ENCODE measurements at places on chromosomes 1 and 21. TPM values are rescaled to one million over a fixed set of nuclear protein-coding genes. Genes with fewer than 3 reads are reported as not detected.
A peak's percentile ranks its signal among the peaks of the same experiment; 100 is the strongest.

DNA sequence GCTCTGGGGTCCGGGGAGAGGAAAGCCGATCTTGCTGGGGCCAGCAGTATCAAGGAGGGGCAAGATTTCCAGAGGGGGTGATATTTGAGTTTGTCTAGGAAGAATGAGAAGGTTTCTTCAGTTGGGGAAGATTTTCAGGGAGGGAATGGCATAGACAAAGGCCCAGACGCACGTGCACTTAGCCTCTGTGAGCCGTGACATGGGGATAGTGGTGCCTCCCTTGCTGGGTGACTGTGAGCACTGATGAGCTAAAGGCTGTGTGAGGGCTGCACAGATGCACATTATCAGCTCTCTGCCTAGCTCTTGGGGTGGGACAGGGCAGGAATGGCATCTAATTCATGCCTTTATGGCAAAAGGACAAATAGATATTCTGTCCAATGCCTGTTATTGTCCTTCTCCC lies 1.8 kb downstream of the CDCP2 start:
- H3K4me1 ChIP-seq: no peaks in the 10 kb centered on the region
- H3K36me3 ChIP-seq: no peaks in the 10 kb centered on the region
- no peaks in the 10 kb centered on the region for H3K27me3 ChIP-seq
- no peak overlapping the region for H3K4me3 ChIP-seq
- H3K27ac ChIP-seq: no peak overlapping the region

DNA sequence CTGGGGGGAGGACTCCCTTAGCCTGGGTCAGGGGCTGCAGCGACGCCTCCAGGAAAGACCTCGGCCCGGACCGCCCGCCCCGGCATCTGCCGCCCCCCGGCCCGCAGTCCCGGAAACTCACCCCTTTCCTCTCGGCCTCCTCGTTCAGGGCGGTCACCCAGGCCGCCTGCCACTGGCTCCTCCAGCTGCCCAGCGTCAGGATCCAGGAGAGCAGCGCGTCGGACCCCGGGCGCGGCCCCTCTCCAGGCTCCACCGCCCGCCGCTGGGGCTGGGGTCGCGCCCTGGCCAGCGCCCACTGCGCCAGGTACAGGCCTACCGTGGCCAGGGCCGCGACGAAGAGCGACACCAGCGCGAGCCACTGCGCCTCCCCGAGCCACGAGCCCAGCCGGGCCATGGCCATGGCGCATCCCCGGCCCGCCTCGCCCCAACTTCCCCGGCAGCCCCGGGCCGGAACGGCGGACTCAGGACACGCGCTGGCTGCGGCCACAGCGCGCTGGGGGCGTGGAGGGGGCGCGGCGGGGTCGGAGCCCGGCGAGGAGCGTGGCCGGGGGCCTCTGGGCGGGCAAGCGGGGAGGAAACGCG lies 478 bp downstream of the C2CD2 start:
- no peaks in the 10 kb centered on the region for H3K36me3 ChIP-seq
- DNase-seq: no peak
- peak overlapping the region; percentile 72 for H3K4me3 ChIP-seq
- H3K4me1 ChIP-seq: peaks cover 31% of the 10 kb centered on the region
- no peaks in the 10 kb centered on the region for H3K27me3 ChIP-seq
- H3K27ac ChIP-seq: peak overlapping the region; percentile 71

- H3K36me3 ChIP-seq: no peaks in the 10 kb centered on the region
- no peak for DNase-seq
- no peak overlapping the region for H3K4me3 ChIP-seq
- no peaks in the 10 kb centered on the region for H3K4me1 ChIP-seq
Measured at GRCh38 chr1:110449661-110450651, 993 bp upstream of the PROK1 start.

RPE65 gene
- not detected for total RNA-seq

DNA sequence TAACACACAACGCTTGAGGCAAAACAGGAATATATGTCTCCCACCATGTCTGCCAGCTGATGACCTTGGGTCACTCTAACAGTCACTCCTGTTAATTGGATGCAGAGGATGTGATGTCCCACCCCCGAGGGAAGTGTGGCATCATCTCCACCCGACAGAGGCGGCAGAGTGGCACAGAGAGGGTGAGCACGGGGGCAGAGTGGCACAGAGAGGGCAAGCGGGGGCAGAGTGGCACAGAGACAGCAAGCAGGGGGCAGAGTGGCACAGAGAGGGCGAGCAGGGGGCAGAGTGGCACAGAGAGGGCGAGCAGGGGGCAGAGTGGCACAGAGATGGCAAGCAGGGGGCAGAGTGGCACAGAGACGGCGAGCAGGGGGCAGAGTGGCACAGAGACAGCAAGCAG lies 44.3 kb downstream of the DISP3 start:
- no peaks in the 10 kb centered on the region for H3K27me3 ChIP-seq
- no peaks in the 10 kb centered on the region for H3K36me3 ChIP-seq
- H3K4me1 ChIP-seq: no peaks in the 10 kb centered on the region
- no peak overlapping the region for H3K4me3 ChIP-seq

GRCh38 chr1:119482517-119483425 lies 24.2 kb upstream of the HSD3B1 start:
- peaks cover 2% of the 10 kb centered on the region for H3K27me3 ChIP-seq
- no peak overlapping the region for H3K4me3 ChIP-seq
- H3K4me1 ChIP-seq: no peaks in the 10 kb centered on the region

DNA sequence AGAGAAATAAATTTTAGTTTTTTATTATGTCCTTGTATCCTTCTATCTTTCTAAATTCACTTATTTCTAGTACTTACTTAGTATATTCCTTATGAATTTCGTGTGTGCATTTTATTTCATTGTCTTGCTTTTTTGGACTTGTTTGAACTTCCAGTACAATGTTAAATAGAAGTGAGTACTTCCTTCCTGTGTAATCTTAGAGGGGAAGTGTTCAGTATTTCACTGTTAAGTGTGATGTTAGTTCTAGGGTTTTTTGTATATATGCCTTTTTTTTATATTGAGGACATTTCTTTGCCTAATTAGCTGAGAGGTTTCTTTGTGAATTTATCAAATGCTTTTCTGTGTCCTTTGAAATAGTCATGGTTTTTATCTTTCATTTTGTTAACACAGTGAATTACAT lies 10.7 kb downstream of the LYPLAL1 start:
- H3K36me3 ChIP-seq: peaks cover 20% of the 10 kb centered on the region
- no peak overlapping the region for H3K27ac ChIP-seq
- DNase-seq: no peak

DNA sequence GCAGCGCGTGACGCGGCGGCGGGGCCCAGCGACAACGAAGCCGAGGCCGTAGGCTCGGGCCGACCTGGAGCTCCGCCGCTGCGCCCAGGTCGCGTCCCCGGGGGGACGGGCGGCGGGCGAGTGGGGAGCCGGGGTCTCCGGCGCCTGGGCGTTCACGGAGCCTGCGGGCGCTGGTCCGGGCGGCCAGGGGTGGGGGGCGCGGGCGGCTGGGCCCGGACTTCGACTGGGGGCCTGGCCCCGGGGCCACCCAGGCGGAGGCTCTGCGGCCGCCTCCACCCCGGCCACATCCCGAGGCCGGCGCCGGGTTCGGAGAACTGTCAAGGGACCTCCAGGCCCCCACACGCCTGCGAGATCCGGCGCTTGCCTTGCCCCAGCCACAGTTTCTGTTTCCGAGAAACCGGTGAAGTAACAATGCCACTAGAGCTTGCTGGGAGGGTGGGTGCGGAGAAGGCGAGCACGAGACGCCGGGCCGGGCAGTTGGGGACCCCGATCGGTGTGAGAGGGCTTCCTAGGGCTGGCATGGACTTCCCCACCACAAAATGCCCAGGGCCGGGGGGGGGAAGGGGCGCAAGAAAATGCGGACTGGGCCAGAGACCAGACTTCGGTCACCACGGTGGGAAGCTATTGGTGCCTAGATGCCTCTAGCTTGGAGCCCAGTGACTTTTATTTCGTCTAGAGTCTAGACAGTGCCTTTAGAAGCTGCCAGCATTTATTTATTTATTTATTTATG lies 501 bp downstream of the FBXO6 start:
- H3K36me3 ChIP-seq: no peaks in the 10 kb centered on the region
- H3K4me3 ChIP-seq: peak overlapping the region; percentile 51
- DNase-seq: peak; percentile 62
- no peaks in the 10 kb centered on the region for H3K27me3 ChIP-seq
- H3K27ac ChIP-seq: peak overlapping the region; percentile 38

- H3K4me3 ChIP-seq: no peak overlapping the region
Measured at GRCh38 chr1:182713492-182713891, 29.1 kb upstream of the RGS8 start.
